ENCODE measurements at places on chromosomes 12 and 14.
A peak's percentile ranks its signal among the peaks of the same experiment; 100 is the strongest.

GRCh38 chr14:22976620-22977433 lies 5.5 kb downstream of the AJUBA start:
- DNase-seq = no peak

DNA sequence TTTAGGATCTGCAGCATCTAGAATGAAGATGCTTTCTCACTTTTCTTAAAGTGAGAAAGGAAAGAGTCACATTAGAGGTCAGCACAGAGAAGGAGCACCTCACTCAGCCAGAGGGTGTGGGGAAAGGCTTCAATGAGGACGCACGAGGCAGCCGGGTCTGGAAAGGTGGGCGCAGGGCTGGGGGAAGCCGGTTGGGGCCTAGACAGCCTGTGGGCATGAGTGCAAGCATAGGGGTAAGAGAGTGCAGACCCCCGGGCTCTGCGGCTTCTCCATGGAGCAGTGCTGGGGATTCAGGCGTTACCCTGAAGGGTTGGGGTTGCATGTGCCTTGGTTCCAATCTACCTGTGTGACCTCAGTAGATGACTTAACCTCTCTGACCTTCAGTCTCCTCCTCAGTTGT lies 49.9 kb downstream of the KRT80 start:
- no peak for DNase-seq

- DNase-seq = no peak
Measured at GRCh38 chr14:42569227-42569626, 962.6 kb downstream of the LRFN5 start.

DNA sequence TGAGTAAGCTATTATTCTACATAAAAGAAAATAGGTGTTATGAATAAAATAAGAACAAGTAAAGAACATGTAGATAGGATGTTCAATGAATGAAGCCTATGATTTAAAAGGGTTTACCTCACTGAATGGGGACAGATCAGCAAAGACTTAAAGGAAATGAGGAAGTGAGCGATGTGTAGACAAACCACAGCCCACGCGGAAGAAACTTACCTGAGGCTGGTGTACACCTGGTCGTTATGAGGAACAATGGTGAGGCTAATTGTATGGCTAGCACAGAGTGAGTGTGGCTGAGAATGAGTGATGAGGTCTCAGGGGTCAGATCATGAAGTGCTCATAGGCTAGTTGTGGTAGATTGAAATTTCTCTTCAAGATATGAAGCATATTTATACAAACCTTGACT lies 221.7 kb downstream of the ALG10B start:
- DNase-seq = no peak

GRCh38 chr14:51004801-51005526 lies 60.7 kb upstream of the PYGL start:
- DNase-seq = no peak

DNA sequence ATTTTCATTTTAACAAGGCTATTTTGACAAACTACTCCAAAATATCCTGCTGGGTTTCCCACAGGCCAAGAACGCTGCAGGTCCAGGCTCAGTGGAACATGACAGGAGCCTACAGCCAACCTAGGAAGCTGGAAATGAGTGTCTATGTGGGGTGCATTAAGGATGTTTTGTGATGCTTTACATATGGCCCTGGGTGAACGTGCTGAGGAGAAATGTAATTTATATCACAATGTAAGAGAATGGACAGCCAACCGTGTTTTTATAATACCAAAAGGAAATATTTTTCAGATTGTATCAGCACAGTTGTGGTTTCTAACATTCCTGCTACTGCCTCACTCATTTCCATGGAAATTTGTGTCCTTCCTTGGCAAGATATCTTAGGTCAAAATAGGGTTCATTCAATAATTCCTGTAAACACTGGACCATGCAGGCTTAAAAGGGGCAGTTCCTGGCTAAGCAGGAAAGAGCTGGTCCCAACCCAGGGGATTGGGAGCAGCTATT lies 51.5 kb downstream of the ST8SIA1 start:
- no peak for DNase-seq

DNA sequence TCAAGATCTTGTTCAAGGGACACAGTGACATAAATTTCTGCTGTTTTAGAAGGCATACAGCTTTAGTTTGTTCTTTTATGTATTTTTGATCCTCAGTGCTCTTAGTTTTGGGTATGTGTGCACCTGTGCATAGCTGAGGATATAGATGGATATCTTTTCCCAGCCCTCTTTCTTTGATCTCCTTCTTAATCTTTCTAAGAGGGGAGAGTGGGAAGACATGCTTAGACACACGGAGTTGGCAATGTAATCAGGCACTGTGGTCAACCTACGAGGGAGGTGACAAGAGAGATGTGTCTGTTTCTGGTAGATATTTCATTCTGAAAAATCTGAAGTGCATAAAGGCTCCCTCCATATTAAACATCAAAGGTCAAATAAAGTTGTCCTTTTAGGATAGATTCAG lies 340.6 kb downstream of the TMEM132D start:
- no peak for DNase-seq

DNA sequence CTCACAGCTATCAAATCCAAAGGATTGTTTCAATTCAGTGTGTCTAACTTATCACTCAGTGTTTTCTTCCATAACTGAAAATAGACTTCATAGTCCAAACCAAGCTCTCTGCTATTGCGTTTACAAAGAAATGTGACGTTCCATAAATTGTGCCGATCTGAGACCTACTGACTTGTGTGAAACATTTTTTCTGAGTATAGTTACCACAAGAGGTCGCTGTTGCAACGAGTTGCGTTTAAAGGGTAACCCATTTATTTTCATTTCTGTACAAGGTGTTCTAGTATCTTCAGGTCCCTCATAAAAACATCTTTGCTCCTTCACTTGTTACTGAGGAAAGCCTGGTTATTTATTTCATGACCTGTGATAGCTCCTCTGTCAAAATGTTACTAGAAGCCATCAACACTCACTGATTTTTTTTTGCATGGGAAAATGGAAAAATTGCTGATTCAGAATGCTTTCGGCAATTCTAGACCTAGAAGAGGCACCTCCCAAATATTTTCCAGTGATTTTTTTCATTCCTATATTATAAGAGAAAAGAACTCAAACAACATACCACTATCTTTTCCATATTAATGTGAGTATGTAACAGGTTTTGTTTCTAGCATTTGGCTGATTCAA lies 60.9 kb upstream of the OR4E1 start:
- no peak for DNase-seq

DNA sequence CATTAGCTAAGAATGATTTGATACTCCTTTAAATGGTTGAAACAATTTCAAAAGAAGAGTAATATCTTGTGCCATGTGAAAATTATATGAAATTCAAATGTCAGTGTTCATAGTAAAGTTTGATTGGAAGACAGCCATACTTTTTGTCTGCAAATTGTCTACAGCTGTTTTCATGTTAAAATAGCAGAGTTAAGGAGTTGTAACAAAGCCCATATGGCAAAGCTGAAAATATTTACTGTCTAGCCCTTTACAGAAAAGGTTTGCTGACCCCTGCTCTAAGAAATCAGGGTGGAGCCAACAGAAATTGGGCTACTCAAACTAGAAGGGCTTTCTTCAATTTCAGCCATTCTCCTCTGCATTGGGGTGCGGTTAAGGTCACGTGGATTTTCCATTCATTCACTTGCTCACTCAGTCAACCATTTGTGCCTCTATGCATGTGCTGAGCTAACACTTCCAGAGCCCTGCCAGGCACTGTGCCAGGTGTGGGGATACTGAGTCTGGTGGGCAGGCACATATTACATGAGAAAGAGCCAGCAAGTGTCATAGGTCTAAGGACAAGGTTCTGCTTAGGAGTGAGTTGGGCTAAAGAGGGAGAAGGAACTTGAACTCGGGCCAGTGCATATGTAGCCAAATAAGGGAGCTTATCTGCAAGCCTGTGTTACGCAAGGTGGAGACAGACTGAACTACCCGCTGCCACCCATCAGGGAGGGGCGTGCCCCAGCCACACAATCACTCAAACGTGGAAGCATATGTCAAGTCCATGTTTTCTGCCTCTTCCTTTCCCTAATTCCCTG lies 139.8 kb upstream of the NOS1 start:
- peak; percentile 21 for DNase-seq

GRCh38 chr12:120060196-120060595 lies 56.4 kb downstream of the RAB35 start:
- no peak for DNase-seq

- DNase-seq = no peak
Measured at GRCh38 chr12:105676694-105677093, 346.2 kb downstream of the C12orf75 start.

- no peak for DNase-seq
Measured at GRCh38 chr14:102508774-102509745, 516 bp downstream of the ANKRD9 start.

DNA sequence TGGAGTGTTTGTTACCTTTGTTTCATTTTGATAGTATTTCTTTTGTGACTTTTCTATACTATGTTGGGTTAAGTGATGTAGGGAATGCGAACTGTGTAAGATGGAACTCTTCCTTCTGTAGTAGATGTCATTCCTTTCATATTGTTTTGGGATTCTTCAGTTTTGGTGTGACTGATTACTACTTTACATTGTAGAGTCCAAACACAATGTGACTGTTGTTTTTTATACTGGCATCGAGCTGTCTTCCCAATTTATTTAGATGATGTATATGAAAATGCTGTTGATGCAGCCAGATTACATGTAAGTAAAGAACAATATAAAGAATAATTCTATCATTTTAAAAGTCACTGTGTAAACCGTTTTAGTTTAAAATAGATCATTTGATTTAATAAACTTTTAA lies 34.7 kb downstream of the WASHC4 start:
- no peak for DNase-seq

GRCh38 chr14:33704481-33704880 lies 246.4 kb downstream of the EGLN3 start:
- DNase-seq = no peak

GRCh38 chr12:70576341-70577282 lies 60.6 kb downstream of the PTPRB start:
- DNase-seq = peak; percentile 47

DNA sequence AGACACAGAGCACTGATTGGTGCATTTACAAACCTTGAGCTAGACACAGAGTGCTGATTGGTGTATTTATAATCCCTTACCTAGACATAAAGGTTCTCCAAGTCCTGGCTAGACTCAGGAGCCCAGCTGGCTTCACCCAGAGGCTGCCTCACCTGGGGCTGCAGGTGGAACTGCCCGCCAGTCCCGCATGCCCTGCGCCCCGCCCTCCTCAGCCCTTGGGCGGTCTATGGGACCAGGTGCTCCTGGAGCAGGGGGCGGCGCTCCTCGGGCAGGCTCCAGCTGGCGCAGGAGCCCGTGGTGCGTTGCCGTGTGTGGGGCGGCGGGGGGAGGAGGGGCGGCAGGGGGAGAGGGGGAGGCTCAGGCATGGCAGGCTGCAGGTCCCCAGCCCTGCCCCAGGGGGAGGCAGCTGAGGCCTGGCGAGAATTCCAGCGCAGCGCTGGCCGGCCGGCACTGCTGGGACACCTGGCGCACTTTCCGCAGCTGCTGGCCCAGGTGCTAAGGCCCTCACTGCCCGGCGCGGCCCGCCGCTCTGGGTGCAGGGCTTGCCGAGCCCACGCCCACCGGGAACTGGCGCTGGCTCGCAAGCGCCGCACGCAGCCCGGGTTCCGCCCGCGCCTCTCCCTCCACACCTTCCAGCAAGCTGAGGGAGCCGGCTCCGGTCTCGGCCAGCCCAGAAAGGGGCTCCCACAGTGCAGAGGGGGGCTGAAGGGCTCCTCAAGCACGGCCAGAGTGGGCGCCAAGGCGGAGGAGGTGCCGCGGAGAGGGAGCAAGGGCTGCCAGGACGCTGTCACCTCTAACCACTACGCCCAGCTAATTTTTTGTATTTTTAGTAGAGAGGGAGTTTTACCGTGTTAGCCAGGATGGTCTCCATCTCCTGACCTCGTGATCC lies 3.1 kb upstream of the SLCO1B3 start:
- no peak for DNase-seq

DNA sequence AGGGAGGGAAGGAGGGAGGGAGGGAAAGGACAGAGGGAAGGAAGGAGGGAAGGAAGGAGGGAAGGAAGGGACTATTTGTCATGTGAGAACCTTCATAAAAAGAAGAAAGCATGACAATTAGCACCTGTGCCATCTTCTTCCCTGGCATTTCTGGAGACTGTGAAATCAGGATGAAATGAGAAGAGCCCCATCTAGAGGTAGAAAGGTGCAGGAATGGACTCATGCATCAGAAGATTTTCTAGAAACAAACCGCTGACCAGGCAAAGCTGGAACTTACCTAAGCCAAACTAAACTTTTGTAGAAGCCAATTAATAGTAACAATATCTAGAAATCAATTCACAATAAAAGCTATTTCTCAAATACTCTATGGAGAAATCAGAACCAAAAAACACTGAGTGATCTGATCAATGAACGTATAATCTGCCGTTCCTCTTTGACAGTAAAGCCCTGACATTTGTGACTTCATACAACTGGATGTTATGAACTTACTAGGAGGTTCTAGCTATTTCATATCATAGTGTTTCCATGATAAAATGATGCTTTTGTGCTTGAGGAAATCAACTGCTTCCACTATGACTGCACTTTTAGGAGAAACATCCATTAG lies 24.4 kb upstream of the CRACR2A start:
- no peak for DNase-seq

- DNase-seq = no peak
Measured at GRCh38 chr12:97257726-97258125, 204.9 kb upstream of the RMST start.

- DNase-seq = no peak
Measured at GRCh38 chr14:68694516-68695235, 98.2 kb downstream of the ZFP36L1 start.

DNA sequence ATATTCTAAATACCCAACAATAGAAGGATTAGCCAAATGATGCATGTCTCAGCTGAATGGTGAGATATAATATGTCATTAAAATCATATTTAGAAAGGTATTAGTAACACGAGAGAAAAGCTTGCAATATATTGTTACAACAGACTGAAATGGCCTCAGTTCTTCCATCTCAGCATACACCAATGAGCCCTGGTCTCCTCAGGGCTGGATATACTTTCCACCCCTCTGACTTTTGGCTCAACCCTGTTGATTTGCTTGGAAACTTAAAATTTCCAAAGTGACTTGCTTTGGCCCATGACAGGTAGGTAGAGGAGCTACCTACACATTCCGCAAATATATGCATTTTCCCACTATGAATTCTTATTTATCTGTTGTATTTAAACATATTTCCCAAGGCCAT lies 908.1 kb upstream of the TMEM132C start:
- no peak for DNase-seq

DNA sequence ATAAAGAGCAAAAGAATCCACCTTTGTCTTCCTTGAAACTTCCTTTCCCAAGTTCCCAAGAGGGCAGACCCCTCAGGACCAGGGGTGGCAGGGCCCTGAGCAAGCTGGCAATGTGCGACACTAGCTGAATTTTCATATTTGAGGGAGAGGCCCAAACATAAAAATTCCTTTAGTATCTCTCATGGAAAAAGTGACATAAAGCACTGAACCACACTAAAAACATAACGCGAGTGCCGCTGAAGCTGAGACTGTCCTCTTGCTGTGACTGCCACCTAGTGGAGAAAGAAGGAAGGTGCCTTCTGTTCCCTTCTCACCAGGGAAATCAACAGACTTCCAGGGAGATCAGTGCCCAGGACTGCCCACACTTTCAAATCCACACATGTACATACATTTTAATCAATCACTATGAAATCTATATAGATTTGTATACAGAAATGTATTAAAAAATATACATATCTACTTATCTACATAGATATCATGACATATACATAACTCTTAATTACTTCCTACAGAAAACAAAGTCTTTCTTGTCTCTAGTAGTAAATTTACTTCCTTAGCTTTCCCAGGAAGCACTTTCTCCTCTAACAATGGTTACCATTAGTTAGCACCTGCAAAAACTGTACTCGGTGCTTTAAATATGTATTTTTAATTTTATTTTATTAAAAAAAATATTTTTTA lies 53.8 kb downstream of the SSH1 start:
- DNase-seq = peak; percentile 76

- peak; percentile 62 for DNase-seq
Measured at GRCh38 chr14:22386924-22387775, 201.9 kb downstream of the DAD1 start.

Data from right lung (tissue), 10 donors.